ENCODE measurements at places on chromosomes 1 and 21.

- DNase-seq: no peak
These were observed 1.2 kb upstream of the CCDC28B start for GRCh38 chr1:32199043-32199716.

DNA sequence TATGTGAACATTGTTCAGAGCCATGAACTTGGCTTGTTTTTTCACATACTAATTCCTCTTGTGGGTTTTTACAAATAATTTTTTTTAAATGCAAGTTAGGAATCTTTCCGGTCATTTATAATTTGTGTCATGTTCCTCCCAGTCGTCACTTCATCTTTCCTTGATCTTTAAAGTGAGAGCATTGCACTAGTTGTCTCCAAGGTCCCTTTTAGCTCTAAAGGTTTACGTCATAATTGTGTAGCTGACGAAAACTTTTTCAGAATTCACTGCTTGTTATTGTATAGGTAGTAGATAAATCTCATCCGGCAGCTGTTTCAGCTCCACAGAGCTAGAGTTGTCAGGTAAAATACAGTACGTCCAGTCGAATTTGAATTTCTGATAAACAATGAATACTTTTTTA lies 33.6 kb downstream of the SOAT1 start:
- DNase-seq: no peak

GRCh38 chr1:41390166-41390565 lies 28.9 kb downstream of the FOXO6 start:
- no peak for DNase-seq

GRCh38 chr1:168081373-168082007 lies 55.2 kb downstream of the GPR161 start:
- no peak for DNase-seq

- no peak for DNase-seq
These were observed 104.9 kb upstream of the PTGFR start for GRCh38 chr1:78385744-78386462.

DNA sequence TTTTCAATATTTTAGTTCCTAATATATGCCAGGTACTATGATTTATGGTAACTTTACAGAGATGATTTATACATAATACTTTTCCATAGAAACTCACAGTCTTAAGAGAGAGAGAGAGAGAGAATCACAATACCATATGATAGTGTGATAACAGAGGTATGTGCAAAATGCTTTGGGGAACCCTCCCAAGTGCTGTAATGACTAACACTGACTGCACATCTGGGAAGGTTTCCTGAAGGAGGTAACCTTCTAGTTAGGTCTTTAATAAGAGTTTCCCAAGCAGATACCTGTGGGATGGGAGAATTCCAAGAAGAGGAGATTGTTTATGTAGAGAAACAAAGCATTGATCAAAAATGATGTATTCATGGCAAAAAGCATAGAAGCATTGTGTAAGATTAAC lies 34.6 kb upstream of the PIGC start:
- no peak for DNase-seq

GRCh38 chr1:36301220-36301619 lies 4.9 kb upstream of the SH3D21 start:
- DNase-seq: no peak

DNA sequence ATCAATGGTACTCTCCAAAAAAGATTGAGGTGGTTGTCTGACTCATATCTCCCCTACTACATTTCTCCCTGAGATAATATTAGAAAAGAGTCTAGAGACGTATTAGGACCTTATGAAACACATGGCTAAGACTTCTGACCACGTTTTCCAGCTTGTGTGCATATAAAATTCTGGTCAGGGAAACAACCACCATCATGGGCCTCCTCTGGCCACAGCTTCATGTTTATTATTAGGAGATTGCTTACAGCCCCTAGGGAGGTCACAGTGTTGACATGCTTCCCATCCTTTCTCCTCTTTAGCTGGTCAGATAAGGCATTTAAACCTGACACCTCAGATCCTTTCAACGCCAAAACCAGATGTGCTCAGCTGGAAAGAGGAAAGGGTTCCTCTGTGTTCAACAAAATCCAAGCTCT lies 620.2 kb downstream of the PLPP3 start:
- DNase-seq: no peak

GRCh38 chr1:29811727-29812407 lies 575.5 kb downstream of the PTPRU start:
- DNase-seq: peak; percentile 8

GRCh38 chr1:53567851-53568250 lies 108.7 kb downstream of the DMRTB1 start:
- peak; percentile 32 for DNase-seq

GRCh38 chr1:21655748-21656147 lies 13.4 kb downstream of the RAP1GAP start:
- no peak for DNase-seq

- DNase-seq: no peak
These were observed 5.4 kb upstream of the ALPL start for GRCh38 chr1:21503706-21504377.

DNA sequence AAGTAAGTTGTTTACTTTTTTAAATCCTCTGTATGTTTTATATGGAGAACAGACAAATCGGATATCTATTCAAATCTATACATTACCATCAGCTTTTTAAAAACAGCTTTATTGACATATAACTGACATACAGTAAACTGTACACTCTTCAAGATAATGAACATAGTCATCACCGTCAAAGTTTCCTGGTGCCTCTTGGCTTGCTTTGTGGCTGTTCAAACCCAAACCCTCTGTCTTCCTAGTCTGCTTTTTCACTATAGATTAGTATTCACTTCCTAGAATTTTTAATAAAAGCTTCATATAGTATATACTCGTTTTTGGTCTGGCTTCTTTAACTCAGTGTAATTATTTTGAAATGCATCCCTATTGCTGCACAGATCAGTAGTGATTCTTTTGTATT lies 56.4 kb upstream of the TPTE start:
- DNase-seq: no peak

DNA sequence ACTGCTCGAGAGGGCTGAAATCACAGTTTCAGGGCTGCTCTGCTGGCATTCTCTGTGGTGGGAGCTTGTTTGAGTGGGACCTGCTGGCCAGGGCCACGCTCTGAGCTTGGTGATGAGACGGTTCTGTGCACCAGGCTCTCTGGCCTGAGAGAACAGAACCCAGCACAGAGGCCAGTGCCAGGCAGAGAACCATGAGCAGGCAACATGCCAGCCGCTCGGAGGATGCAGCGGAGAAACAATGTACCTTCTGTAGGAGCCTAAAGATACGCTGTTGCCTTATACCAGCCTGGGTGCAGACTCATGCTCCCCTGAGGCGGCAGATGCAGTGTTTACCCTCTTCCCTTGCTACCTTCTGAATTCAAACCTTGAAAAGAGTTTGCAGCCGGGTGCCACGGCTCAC lies 10.0 kb downstream of the C2CD2 start:
- no peak for DNase-seq

- DNase-seq: peak; percentile 28
These were observed 33.1 kb downstream of the WDR4 start for GRCh38 chr21:42846221-42846620.

DNA sequence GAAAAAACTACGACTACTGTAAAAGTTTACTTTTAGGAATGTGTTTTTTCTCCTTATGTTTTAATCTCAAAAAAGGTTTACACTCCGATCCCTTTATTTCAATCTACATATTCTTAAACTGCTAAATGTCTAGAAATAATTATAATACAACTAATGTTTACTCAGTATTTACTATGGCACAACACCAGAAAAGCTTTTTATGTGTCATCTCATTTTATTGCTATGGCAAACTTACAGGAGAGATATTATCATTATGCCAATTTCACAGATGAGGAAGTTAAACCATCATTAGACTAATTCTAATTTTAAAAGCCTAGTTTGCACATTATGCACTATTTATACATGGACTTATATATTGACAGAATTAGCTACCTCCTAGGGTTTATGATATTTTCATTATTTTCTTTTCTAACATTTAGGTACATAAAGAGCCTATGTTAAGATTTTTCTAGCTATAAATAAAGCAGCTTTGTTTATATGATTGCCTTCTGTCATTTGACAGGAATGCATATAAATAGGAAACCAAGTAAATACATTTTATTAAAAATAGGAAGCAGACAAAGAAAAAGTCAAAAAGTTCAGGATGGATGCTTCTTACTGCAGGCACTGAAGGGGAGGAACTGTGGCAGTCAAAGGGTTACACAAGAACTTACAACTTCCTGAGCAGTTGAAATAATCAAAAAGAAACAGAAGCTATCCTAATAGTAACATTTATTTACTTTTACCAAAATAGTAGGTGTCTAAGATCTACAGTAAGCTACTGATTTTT lies 442.4 kb downstream of the LTN1 start:
- DNase-seq: no peak

DNA sequence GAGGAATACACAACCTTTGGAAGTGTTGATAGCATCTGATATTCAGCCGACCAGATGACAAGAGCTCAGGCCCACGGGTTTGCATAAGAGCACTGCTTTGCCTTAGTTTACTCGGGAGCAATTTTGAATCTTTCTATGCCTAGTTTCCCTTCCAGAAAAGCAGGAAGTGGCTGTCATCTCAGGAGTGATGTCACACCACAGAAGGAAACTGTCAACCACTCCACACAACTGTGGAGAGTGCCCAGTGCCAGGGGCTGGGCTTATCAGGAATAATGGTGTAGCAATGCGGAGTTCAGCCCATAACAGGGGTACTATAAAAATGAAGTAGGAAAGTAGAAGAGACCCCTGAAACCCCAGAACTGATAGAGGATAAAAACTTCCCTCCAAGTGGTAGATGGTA lies 28.4 kb downstream of the NTPCR start:
- DNase-seq: no peak

GRCh38 chr1:103424650-103425049 lies 100.8 kb upstream of the RNPC3 start:
- DNase-seq: no peak

DNA sequence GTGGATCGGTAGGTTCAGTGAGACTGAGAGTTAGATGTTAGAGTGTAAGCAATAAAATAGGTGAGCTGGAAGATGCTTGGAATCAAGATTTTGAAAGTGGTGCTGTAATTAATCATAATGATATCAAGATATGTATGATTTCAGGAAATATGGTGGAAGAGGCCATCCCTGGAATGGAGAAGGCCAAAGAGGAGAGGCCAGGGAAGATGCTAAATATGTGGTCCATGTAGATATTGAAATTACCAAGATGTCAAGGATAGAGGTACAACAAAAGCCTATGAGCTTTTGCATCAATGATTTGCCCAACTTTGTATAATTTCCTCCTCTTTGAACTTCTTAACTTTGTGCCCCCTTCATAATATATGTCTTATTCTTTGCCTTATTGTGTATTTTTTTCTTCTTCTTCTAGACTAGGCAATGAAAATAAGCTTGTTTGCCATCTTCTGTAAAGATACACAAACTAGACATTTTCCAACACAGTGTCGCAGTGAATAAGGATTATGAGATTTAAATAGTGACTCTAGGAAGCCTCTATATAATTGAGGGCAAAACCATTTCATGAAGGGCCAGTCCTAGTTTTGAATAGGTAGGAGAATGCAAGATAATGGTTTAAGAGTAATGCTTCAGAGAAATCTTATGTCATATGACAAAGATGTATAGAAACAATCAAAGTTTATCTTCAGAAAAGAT lies 8.9 kb downstream of the PTGS2 start:
- no peak for DNase-seq

DNA sequence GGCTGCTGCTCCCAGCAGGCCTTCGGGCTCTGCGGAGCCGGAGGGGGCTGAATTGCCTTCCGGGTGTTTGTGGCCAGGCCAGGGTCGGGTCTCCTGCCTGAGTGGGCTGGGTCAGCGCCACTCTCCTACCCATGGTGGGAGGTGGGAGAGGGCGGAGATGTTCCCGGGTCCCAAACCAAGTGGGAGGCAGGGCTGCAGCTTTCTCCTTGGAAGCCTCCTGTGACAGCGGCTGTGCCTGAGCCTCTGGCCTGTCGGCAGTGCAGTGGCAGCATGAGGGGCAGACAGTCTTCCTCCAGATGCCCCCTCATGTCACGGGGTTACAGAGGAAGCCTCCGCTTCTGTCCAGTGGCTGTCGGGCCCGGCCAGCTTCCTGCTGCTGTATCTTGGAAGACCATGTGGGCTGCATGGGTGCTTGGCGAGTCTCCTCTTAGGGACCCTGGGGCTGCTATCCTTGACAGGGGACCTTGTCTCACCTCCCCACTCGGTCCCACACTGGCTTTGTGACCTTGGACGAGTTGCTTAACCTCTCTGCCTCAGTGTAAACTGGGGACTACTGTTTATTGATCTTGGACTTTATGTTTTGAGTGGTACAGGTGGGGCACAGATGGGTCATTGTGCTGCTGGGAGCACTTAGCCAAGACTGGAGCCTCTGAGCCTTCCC lies 4.3 kb downstream of the SKI start:
- no peak for DNase-seq

- DNase-seq: no peak
These were observed 19.2 kb upstream of the PKP1 start for GRCh38 chr1:201264072-201264471.

DNA sequence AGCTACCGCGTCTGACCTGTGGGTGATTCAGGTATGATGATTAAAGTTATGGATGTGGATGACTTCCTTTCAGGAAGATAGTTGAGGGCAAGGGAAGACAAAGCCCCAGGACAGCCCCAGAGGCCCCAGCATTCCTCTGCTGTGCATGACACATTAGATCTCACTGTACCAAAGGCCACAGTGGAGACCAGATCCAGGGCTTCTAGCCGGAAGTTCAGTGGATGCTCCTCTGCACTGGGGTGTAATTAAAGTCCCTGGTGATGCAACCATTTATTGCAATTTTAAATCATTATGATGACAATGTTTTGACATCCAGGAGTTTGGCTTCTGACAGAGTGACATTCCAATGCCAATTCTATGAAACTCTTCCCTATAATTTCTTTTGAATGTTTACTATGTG lies 5.0 kb downstream of the C4BPA start:
- no peak for DNase-seq

GRCh38 chr1:186014370-186015037 lies 280.3 kb downstream of the HMCN1 start:
- no peak for DNase-seq

- no peak for DNase-seq
These were observed 161.2 kb downstream of the PSMG1 start for GRCh38 chr21:39022035-39022434.

DNA sequence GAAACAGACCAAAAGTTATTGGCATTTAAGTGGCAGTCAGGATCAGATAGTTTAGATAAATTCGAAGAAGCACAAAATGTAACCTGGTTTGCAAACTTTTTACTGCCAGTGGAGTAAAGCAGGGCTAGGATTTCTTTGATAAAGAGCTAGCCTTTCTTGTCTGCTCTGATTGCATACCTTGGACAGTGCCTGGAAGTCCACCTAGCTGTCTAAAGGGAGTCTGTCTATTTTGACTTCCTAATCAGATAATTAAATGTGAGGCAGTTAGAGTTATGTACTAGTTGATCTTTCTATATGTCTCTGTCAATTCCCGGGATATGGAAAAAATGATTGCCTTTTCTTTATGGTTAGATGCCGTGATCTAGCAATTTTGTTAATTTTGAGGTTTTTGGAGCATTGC lies 4.1 kb downstream of the GPSM2 start:
- DNase-seq: no peak

- DNase-seq: no peak
These were observed 209.7 kb downstream of the PATJ start for GRCh38 chr1:61951731-61952580.

DNA sequence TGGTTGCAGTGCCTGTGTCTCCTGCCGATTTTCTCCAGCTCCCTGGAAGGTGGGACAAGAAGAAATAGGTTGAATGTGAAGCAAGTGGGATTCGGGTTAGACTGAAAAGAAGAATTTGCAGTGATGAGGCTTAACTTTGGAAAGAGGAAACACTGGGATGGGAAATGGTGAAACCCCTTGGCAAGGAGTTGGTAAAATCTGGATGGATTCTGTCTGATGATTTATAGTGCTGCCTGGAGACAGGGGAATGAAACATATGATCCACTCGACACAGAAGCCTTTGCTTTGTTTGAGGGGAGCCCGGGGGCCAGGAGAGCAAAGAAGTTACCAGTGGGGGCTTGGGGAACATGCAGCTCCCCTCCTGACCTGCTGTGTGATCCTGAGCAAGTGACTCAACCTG lies 67.2 kb downstream of the UBIAD1 start:
- no peak for DNase-seq

Measured in activated CD8-positive, alpha-beta memory T cell treated with anti-CD3 and anti-CD28 coated beads, Interleukin-2, amount 50 U/mL, for 48 hours (primary cell).